ENCODE measurements at places on chromosomes 1 and 21.

- DNase-seq = peak; percentile 87
These were observed 15.3 kb downstream of the SEMA6C start for GRCh38 chr1:151130987-151131586.

DNA sequence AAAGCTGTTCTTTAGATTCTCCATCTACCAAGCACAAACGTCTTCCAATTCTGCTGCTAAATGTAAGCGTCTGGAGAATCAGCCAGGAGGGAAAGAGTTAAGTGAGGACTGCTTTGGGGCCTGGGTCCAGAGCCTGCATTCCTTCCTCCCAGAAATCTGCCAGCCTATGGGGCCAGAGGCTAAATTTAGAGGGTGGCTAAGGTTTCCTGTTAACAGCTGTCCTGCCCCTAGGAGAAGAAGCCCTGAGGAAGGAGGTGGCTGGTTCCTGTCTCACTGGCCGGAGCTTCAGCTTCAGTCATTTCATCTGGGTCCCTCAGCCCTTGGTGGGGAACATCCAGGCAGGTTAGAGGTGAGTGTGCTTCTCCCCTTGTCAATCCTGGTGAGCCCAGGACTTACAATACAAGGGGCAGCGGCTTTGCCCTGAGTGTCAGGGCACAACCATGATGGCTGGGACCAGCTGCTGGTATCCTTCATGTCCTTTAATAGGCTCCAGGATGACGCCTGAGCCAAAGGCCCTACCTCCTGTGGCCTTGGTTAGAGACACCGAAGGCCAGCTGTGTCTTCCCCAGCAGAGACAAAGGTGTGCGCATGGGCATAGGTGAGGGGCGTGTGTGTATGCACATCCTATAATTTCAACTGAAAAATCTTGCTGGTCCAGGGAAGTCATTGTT, at the start of gene STYXL2:
TSS of gene STYXL2 (plus strand) at position 230 of the 671 bp plus-strand sequence. CDS start 775 bp downstream, outside the sequence.
- DNase-seq = no peak

GRCh38 chr1:89739013-89739843, 81.6 kb upstream of the LRRC8D start:
- no peak for DNase-seq

DNA sequence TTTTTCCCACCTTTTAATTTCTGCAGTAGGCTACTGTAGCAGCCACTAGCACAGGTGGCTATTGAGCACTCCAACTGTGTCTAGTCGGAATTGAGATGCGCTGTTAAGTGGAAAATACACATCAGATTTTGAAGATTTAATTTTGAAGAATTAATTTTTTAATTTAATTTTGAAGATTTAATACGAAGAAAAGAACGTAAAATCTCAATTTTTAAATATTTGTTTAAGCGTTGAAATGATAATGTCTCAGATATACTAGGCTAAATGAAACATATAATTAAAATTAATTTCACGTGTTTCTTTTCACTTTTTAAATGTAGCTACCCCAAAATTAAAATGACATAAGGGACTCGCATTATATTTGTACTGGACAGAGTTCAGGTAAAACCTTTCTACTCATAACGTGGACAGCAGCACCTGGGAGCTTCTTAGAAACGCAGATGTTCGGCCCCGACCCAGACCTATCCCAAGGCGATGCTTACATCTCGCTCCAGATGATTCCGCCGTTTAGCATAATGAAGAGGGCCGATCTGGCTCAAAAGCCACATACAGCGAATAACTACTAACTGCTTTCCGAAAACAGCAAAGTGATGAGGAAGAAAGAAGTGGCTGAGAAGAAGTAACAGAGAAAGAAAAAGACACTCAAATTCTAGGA, 717 bp downstream of the CRYZL1 start:
- peak; percentile 29 for DNase-seq

- no peak for DNase-seq
These were observed at the start of gene SLC35F3 for GRCh38 chr1:233904633-233905415. TSS of gene SLC35F3 (plus strand) at chr1:233904676.

- DNase-seq = no peak
These were observed 1.8 kb upstream of the CAP1 start for GRCh38 chr1:40038697-40039096.

- DNase-seq = no peak
These were observed 9.2 kb downstream of the DEGS1 start for GRCh38 chr1:224192082-224192788.

GRCh38 chr1:69497441-69498221, 70.1 kb upstream of the LRRC7 start:
- no peak for DNase-seq

DNA sequence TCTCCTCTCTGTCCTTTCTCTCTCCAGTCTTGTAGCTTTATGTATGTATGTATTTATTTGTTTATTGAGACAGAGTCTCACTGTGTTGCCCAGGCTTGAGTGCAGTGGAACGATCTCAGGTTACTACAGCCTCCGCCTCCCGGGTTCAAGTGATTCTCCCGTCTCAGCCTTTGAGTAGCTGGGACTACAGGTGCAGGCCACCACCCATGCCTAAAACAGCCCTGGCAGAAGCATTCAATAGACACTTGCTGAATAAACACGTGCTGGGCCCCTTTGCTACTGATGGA, 2.5 kb downstream of the KIAA2013 start:
- DNase-seq = no peak

DNA sequence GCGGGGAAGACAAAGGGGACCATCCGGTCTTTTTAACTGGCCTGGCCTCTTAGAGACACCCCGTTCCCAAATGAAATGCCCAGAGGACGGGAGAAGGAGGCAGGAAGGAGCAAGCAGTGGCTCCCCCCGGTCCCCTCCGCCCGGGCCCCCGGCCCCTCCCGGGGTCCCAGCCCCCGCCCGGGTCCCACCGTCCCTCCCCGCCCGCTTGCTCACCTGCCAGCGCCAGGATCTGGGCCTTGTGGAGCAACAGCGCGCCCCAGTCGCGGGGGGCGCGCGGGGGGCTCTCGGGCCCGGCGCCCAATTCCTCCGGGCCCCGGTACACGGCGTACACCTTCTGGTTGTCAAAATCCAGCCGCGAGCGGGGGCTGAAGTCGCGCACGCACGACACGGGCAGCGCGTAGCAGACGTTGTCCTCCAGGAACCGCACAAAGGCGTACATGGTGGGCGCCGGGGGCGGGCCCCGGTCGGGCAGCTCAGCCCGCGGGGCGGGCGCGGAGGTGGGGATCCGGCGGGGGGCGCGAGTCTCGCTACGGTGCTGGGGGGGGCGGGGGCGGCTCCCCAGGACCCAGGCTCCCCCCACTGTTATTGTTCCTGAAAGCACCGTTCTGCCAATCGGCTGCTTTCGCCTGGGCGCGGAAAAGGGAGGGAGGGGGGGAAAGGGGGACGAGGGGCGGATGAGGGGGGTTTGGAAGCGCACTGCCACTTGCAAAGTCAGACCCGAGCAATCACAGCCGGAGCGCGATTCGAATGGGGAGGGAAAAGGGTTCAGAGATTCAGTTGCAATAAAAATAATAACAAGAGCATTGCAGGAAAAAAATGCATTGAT, at the start of gene BEND5:
TSS of gene BEND5 (minus strand) at position 499 of the 826 bp plus-strand sequence. CDS start at position 439, 60 bp downstream.
- DNase-seq = no peak

DNA sequence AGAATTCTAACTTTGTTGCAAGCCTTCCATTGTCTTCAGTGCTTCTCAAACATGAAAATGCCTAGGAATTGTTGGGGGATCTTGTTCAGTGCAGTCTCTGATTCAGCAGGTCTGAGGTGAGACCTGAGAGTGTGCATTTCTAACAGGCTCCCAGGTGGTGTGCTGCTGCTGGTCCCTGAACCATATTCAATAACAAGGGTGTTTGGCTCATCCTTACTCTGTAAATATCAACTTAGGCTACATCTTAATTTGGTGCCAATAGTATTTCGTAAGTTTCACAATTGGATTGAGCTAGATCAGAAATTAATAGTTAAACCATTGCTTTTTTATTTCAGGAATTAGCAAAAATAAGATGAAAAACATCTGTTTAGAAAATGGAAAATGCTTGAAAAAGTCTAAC, 59.1 kb upstream of the GPR88 start:
- DNase-seq = no peak

- DNase-seq = no peak
These were observed 11.5 kb downstream of the PTCH2 start for GRCh38 chr1:44831516-44831915.

GRCh38 chr1:178864326-178864725, 6.6 kb downstream of the ANGPTL1 start:
- DNase-seq = no peak

DNA sequence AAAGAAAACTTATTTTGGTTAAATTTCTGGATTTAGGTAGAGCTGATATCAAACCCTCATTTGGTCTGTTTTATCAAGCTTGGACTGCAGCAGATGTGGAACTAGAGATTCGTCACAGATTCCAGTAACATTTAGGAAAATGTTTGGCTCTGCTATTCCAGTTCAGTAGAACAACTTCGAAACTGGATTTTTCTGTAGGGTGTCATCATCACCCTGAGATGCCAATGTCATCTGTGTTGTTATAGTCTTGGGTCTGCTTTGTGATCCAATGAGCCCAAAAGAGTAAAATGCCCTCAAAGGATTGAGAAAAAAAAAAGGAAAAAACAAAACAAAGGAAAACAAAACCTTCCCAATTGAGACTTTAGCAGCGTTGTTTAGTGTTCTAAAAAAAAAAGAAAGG, 55.4 kb downstream of the LAMC2 start:
- DNase-seq = no peak

DNA sequence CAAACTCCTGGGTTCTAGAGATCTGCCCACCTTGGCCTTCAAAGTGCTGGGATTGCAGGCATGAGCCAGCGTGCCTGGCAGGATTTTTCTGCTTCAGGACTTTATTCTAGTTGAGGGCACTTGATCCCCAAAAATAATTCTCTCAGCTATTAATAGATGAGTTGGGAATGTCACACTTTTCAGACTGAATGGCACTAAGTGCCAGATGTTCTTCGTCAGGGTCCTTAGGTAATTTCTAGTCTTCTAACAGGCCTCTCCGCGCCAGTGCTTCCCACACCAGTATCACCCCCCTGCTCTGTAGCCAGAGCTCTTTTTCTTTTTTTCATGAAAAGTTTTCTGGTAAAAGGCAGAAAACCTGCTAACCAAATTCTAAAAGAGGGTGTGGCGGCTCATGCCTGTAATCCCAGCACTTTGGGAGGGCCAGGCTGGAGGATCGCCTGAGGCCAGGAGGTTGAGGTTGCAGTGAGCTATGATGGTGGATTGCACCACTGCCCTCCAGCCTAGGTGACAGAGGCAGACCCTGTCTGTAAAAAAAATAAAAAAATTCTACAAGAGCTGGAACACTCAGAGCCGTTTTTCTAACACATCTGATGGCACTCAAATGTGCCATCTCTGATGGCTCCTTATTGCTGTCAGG, 6.1 kb upstream of the SARS1 start:
- no peak for DNase-seq

- no peak for DNase-seq
These were observed 40.4 kb upstream of the SLC30A1 start for GRCh38 chr1:211619033-211619996.

DNA sequence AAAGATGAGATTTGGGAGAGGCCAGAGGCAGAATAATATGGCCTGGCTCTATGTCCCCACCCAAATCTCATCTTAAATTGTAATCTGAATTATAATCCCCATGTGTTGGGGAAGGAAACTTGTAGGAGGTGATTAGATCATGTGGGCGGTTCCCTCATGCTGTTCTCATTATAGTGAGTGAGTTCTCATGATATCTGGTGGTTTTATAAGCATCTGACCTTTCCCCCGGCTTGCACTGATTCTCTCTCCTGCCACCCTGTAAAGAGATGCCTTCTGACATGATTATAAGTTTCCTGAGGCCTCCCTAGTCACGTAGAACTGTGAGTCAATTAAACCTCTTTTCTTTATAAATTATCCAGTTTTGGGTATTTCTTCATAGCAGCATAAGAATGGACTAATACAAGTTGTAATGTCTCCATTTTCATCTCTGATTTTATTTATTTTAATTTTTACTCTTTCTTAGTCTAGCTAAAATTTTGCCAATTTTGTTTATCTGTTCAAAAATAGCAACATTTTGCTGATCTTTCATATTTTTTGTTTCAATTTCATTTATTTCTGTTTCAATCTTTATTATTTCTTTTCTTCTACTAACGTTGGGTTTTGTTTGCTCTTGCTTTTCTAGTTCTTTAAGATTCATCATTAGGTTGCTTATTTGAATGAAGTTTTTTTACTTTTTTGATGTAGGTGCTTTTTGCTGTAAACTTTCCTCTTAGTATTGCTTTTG, 67.0 kb upstream of the ZRANB2 start:
- DNase-seq = no peak

- DNase-seq = no peak
These were observed 5.9 kb downstream of the TTC39A start for GRCh38 chr1:51324251-51325010.

DNA sequence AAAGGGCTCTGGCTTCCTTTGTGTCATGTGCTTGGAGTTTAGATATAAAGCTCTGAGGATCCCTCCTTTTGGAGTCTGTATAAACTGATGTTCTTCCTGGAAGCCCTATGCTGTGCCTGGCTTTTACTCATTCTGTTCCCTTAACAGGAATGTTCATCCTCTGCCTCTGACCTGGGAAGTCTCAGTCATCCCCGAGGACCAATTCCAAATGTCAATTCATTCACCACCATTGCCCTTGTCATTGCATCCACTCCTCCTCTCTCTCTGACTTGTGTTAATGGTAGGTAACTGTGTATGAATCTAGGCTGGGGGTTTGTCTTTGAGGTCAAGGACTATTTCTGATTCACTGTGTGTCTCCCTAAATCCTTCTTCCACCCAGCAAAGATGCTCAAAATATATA, 204.2 kb upstream of the CAMK1G start:
- no peak for DNase-seq

GRCh38 chr21:41318218-41318617, 1.6 kb downstream of the FAM3B start:
- no peak for DNase-seq

DNA sequence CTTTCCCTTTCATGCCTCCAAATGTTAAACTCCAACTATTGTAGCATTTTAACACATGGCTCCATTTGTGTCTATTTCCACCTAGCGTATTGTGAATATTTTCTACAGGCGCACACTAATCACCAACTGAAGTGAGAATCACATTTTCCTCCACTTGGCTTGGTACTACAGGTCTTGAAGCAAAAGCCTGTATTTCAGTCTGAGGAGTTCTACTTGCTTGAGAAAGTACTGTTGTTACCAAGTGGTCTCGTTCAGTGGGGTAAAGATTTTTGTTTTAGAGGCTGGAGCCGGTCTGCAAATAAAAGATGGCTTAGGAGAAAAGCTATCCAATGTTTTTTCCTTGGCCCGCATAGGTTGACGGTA, 550 bp upstream of the PTBP2 start:
- no peak for DNase-seq

GRCh38 chr1:225862581-225862950, 19.6 kb downstream of the TMEM63A start:
- DNase-seq = no peak
